ENCODE measurements at places on chromosomes 6 and 20. TPM values are rescaled to one million over a fixed set of nuclear protein-coding genes. Genes with fewer than 3 reads are reported as not detected.

GLP1R gene
- under 0.01 TPM for total RNA-seq

- DNase-seq: no peak
These were observed 29.5 kb downstream of the BEND6 start for GRCh38 chr6:56984361-56984760.

DNA sequence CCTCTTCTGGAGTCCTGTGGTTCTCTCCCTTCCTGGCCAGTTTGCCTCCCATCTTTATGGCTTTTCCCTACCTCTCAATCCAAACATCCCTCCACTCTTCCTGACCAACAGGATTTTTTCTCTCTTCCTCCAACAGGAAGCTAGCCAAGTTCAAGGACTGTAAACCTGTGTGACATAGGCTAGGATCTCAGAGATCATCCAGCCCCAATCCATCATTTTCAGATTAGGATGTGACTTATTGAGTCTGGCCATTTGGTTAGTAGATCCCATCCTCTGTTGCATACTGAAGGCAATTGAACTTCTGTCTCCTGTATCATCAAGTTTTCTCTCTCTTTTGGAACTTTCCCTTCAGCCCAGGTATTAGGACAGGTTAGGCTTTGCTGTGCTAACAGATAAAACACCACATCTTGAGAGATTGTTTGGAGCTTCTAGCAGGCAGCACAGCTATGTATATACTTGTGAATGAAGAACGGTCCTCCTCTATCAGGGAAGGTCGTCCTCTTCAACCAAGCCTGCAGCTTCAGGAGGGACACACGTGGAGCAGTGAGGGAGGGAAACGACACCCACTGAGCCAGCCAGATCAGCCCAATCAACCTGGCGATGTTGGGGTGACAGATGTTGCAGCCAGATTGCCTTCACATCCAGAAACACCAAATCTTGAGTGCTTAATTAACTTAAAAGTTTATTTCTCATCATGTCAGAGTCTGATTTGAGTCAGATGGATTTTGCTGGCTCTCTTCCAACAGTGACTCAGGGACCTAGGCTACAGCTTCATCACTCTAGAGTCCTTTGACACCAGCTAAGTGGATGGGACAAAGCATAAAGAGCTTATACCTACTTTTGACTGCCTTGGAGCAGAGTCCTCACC lies 106.8 kb downstream of the GJA10 start:
- DNase-seq: no peak

- peak; percentile 68 for DNase-seq
These were observed 89.7 kb upstream of the EMILIN3 start for GRCh38 chr20:41456351-41456750.

GRCh38 chr6:1747003-1747402 lies 137.3 kb downstream of the FOXC1 start:
- no peak for DNase-seq

- DNase-seq: peak; percentile 97
These were observed at the start of gene TAP2 for GRCh38 chr6:32838114-32838958. TAP2 (minus strand) TSS chr6:32838739; CDS start chr6:32838233, 506 bp downstream.

Measured in muscle of leg (tissue), 16 donors.